Vagina (tissue), 2 donors: ENCODE measurements at places on chromosomes 16 and 17.
A peak's percentile ranks its signal among the peaks of the same experiment; 100 is the strongest.

GRCh38 chr17:63423251-63423950, 22.7 kb downstream of the CYB561 start:
- peak; percentile 62 for DNase-seq

- DNase-seq: no peak
Observed at GRCh38 chr17:62882284-62882683, 74.2 kb upstream of the MARCHF10 start.

DNA sequence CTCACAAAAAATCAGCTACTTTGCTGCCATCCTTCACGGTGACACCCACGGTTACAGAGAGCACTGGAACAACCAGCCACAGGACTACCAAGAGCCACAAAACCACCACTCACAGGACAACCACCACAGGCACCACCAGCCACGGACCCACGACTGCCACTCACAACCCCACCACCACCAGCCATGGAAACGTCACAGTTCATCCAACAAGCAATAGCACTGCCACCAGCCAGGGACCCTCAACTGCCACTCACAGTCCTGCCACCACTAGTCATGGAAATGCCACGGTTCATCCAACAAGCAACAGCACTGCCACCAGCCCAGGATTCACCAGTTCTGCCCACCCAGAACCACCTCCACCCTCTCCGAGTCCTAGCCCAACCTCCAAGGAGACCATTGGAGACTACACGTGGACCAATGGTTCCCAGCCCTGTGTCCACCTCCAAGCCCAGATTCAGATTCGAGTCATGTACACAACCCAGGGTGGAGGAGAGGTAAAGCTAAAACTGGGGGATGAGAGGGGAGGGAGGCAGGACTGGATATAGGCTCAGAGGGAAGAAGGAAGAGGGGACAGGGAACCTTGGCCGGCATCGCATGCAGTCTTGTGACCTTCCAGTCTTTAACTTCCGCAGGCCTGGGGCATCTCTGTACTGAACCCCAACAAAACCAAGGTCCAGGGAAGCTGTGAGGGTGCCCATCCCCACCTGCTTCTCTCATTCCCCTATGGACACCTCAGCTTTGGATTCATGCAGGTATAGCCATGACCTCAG, 581 bp downstream of the CD68 start:
- no peak for DNase-seq

- DNase-seq: no peak
Observed at GRCh38 chr17:17060001-17060922, 18.0 kb downstream of the MPRIP start.

- DNase-seq: no peak
Observed at GRCh38 chr16:31714903-31715504, 158.6 kb upstream of the ZNF267 start.

GRCh38 chr17:66849851-66850580, 15.1 kb downstream of the CACNG5 start:
- peak; percentile 93 for DNase-seq

- DNase-seq: no peak
Observed at GRCh38 chr16:89829630-89830437, 1.6 kb downstream of the SPIRE2 start.

DNA sequence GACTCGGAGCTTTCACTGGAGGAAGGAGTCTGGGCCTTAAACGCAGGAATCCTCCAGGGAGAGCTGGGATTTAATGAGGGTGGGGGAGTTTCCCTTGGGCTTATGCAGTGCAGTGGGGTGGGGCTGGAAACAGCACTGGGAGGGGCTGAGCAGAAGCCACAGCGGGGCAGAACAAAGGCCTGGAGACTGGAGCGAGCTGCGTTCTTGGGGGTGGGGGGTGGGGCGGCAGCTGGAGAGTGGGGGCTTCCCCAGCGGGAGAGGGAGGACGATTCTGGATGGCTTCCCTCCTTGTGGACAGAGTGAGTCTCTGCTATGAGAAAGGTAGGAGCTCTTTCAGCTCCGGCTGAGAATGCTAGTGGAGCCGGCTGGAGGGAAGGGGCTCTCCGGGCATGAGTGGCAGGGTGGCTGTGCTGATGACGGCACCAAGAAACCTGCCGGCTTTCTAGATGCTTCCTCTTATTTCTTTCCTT, 406.0 kb downstream of the SEC14L1 start:
- DNase-seq: no peak

DNA sequence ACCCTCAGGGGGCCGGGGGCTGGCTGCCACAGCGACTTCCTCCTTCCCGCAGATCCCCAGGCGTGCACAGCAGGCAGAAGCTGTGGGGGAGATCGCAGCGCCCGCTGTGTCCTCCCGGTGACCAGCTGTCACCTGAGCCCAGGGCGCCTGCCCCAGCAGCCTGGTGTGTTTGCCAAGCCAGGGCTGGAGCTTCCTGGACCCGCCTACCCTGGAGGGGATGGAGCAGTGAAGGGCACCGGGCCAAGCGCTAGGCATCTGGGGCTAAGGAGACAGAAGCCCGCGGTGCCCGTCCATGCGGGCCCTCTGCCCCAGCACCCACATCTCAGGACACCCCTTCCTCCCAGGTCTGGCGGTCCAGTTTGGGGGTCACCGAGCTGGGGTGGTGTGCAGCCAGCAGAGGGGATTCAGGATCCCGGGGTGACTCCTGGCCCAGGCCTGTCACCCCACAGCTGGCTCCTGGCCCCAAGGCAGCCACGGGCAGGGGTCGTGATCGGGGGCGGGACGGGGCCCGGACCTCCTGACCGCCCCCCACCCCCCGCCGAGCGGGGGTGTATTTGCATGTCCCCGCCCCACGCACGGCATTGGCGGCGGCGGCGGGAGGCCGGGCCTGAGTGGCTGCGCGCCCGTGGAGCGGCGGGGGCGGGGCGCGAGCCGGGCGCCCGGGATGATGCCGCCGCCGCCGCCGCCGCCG, at the start of gene RAB26:
Gene RAB26 (plus strand): TSS at position 645 of the 691 bp plus-strand sequence. CDS start 159 bp downstream, outside the sequence.
- DNase-seq: no peak

GRCh38 chr17:29076722-29077121, 33.8 kb downstream of the PIPOX start:
- no peak for DNase-seq

GRCh38 chr17:73285916-73286862, 24.5 kb upstream of the CPSF4L start:
- DNase-seq: no peak

DNA sequence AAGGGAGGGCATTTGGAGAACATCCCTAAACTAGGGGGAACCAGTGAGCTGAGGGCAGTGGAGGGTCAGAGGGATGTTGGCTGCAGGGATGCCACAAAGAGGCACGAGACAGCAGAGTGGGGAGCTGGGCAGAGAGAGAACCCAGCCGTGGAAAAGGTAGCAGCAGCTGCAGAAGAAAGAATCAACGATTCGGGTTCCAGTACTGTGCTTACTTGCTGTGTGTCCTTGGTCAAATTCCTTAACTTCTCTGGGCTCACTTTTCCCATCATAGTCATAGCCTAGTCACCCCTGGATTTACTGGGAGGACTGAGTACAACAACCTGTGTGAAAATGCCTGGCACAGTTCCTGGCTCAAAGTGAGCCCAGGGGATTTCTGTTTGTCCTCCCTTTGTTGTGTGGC, 12.8 kb upstream of the MMP2 start:
- no peak for DNase-seq

DNA sequence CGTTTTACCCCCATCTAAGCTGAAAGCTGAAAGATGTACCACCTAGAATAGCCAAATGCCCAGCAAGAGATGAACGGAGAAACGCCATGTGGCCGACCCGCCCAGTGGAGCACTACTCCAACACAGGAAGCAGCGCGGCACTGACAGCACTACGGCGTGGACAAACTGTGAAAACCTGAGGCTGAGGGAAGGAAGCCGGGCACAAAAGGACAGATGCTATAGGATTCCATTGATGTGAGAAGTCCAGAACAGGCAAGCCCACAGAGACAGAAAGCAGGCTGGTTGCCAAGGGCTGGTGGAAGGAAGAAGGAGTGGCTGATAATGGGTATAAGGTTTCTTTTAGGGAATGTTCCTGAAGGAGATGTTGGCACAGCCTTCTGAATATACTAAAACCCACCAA, 29.4 kb upstream of the SLC38A8 start:
- no peak for DNase-seq

DNA sequence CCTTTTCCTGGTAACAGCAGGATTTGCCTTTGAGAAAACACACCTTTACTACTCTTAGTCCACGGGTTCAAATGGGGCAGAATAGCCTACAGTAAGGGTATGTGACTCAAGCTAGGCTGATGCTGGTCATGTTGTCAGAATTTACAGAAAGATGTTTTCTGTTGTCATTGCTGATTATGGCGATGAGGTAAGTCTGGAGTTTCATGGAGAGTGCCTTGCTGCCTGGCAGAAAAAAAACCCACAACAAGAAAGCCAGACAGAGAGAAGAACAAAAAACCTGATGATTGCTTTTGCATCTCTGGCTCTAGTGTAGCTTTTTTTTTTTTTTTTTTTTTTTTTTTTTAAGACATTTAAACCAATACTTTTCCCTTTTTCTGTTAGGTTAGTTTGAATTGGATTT, 47.9 kb downstream of the SLC6A4 start:
- DNase-seq: no peak

DNA sequence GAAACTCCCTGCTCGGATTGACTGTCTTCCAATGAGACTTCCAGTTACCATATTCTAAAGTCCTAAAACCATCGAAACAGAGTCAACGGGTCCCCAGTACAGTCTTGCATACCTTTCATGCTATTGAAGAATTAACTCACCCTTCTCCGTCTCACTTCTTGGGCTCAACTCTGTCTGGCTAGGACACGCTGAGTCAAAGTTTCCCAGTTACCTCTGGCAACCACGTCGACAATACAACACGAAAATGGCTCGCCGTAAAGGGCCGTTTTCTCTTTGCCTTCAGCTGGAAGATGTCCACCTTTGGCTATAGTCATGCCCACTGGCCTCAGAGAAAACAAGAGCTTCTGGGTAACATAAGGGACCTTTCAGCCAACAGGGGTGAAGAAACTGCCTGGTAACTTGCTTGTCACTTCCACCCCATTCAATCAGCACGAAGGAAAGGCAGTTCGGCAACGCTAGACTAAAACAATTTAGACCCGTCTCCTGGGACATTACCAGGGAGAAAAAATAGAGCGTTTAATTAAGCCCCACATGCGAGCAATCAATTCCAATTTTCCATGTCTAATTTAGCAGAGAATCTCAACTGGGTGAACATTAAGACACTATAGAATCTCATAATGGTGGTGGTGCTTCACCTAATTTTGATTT, 21.5 kb downstream of the KCNG4 start:
- no peak for DNase-seq

GRCh38 chr17:43515656-43516055, 30.5 kb downstream of the ETV4 start:
- DNase-seq: no peak

GRCh38 chr17:40027614-40028012, 12.4 kb downstream of the CSF3 start:
- DNase-seq: no peak

DNA sequence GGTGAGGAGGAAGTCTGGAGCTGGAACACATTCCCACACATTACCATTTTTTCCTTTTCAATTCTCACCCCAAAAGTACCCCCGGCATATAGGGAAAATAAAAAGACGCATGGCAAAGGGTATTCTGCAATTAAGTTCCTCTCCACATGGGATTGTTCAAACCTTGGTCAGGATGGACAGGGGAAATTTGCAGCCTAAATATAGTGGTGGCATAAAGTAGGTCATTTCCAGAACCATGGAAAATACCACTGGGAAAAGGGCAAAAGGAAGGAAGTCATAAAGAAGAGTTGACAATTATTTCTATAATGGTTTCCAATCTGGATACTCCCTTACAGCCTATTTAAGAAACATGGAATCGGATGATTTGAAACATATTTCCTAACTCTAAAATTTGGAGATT, 135.8 kb downstream of the STX8 start:
- no peak for DNase-seq

DNA sequence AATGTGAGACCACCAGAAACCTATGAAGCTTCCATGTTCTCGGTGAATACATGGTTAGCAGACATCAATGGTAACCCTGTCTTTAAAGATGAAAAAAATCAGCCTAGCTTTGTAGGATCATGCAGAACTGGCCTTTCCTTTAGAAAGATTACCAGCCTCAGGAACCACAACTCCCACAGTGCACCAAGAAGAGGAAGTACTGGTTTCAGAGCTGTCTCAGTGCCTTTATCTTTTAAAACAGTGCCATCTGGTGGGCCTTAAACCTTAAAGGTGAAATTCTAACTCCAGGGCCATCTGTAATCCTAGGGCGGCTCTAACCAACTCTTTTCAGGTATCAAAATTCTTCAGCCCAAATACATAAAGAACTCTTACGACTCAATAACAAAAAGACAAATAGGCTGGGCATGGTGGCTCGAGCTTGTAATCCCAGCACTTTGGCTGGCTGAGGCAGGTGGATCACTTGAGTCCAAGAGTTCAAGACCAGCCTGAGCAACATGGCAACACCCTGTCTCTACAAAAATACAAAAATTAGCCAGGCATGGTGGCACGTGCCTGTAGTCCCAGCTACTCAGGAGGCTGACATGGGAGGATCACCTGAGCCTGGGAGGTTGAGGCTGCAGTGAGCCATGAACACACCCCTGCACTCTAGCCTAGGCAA, 5.4 kb downstream of the ATPAF2 start:
- DNase-seq: no peak

GRCh38 chr16:88558457-88559442, 11.5 kb upstream of the ZC3H18 start:
- no peak for DNase-seq

DNA sequence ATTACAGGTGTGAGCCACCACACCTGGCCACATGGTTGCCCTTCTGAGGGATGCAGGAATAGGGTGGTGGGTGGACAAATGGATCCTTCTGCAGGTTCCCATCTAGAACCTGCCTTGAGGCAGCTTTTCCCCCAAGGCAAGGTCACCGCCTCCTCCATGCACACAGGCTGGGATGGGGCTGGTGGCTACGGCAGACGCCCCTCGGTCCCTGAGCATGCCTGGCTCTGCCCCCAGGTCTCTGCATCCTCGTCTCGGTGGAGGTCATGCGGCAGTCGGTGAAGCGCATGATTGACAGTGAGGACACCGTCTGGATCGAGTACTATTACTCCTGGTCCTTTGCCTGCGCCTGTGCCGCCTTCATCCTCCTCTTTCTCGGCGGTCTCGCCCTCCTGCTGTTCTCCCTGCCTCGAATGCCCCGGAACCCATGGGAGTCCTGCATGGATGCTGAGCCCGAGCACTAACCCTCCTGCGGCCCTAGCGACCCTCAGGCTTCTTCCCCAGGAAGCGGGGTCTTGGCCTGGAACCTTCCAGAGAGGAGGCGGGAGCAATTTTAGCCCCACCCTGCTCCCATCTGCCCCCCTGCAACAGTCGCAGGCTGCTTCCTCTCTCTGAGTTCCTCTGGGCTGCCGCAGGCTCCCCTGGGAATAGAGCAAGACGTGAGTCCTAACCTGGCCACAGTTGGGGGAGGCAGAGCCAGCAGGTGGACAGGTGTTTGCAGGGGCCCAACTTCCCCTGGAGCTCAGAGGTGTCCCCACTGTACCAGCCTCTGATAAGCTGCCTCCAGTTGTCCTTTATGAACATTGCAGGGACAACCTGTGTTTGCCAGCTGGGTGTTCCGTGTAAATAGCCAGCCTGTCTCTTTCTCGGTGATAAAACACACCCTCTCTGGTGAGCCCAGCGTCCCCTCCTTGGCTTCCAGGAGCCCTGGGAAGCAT, 11.7 kb downstream of the CACNG1 start:
- peak; percentile 93 for DNase-seq

- no peak for DNase-seq
Observed at GRCh38 chr16:4664538-4665418, 28.6 kb upstream of the NUDT16L1 start.
